ENCODE measurements at places on chromosomes 5 and 9. TPM values are rescaled to one million over a fixed set of nuclear protein-coding genes. Genes with fewer than 3 reads are reported as not detected.

GRCh38 chr9:96009690-96010472 lies 134.4 kb downstream of the ERCC6L2 start:
- H3K4me3 ChIP-seq, result no peak overlapping the region
- no peak for DNase-seq
- H3K27me3 ChIP-seq, result no peaks in the 10 kb centered on the region

GRCh38 chr5:10149911-10150310 lies 99.8 kb downstream of the ATPSCKMT start:
- H3K36me3 ChIP-seq, result no peaks in the 10 kb centered on the region
- no peaks in the 10 kb centered on the region for H3K27me3 ChIP-seq

GRCh38 chr9:111099199-111100008 lies 61.1 kb upstream of the LPAR1 start:
- no peaks in the 10 kb centered on the region for H3K27me3 ChIP-seq
- no peaks in the 10 kb centered on the region for H3K36me3 ChIP-seq
- no peak overlapping the region for H3K4me3 ChIP-seq
- H3K27ac ChIP-seq, result no peak overlapping the region
- H3K4me1 ChIP-seq, result peaks cover 24% of the 10 kb centered on the region
- DNase-seq, result no peak

DNA sequence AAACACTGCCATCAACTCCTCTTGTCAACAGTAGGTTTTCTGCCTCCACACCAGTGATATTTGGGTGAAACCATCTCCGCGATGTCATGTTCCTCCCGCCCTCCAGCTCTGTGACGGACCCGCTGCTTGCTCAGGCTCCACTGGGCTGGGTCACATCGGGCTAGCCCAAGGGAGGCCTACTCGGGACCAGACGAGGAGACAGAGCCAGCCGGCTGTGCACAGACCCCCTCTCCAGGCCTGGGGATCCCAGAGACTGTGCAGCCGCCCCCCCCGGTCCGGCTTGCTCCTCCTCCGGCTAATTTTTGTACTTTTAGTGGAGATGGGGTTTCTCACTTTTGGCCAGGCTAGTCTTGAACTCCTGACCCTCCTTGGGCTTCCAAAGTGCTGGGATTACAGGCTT lies 202.4 kb upstream of the PRDM9 start:
- DNase-seq, result no peak
- no peaks in the 10 kb centered on the region for H3K27me3 ChIP-seq
- H3K27ac ChIP-seq, result no peak overlapping the region

GRCh38 chr9:123470121-123470782 lies 114.3 kb downstream of the CRB2 start:
- no peaks in the 10 kb centered on the region for H3K36me3 ChIP-seq
- H3K27me3 ChIP-seq, result no peaks in the 10 kb centered on the region
- no peak for DNase-seq

DNA sequence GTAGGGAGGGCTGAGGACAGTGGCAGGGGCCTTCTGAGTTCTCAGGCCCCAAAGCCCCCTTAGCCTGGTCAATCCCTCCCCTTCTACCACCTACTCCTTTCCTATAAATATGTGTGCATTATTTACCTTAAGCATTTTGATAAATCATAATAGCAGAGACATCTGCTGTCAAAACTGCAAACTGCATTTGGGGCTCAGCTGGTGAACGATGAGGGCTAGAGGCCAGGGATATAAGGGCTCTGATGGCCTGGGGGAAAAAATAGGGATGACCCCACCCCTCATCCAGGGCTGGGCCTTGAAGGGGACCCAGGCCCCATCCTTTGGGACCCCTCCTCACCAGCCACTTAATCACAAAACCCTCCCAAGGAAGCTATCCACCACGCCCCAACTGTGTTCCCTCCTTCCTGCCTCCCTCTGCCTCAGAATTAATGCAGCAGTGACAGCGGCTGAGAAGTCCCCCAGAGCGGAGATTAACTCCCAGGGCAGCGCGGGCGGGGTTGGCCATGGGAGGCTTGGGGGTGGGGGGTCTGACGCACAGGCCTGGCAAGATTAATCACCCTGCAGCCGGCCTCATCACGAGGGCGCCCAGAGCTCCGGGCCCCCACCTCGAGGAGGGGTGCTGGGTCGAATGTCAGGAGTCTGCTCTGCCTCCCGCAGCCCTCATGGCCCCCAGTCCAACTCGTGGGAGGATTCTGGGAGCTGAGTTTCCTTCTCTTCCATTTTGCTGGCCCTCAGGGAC lies 42.1 kb downstream of the CXXC5 start:
- H3K4me3 ChIP-seq, result peak overlapping the region; percentile 61
- no peaks in the 10 kb centered on the region for H3K27me3 ChIP-seq
- H3K4me1 ChIP-seq, result peaks cover 74% of the 10 kb centered on the region
- H3K27ac ChIP-seq, result no peak overlapping the region
- H3K36me3 ChIP-seq, result no peaks in the 10 kb centered on the region

GRCh38 chr9:94654165-94654894 lies 15.0 kb upstream of the FBP1 start:
- no peak for DNase-seq
- no peak overlapping the region for H3K27ac ChIP-seq
- H3K4me1 ChIP-seq, result peaks cover 23% of the 10 kb centered on the region
- no peaks in the 10 kb centered on the region for H3K27me3 ChIP-seq
- no peaks in the 10 kb centered on the region for H3K36me3 ChIP-seq

- H3K27ac ChIP-seq, result no peak overlapping the region
- peaks cover 2% of the 10 kb centered on the region for H3K27me3 ChIP-seq
- no peaks in the 10 kb centered on the region for H3K36me3 ChIP-seq
- peaks cover 20% of the 10 kb centered on the region for H3K4me1 ChIP-seq
- no peak overlapping the region for H3K4me3 ChIP-seq
These were observed 55.3 kb upstream of the CLINT1 start for GRCh38 chr5:157914151-157914788.

DNA sequence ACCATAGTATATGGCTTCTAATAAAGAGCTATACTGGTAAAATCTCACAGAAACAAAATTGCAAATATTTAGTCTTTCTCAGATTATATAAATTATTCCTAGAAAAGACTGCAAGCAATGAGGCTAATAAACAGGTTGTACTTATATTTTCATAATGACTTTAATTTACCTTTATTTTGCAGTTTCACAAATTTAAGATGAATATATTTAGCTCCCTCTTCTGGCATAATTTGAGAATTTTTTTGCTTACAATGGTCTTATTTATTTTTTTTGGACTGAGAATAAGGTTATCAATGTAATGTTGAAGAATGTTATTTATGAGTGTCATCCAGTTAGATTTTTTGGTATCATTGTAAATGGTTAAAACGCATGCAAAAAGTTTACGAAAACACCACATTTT lies 56.7 kb downstream of the PIK3R1 start:
- no peak overlapping the region for H3K4me3 ChIP-seq
- DNase-seq, result no peak
- H3K36me3 ChIP-seq, result peaks cover 13% of the 10 kb centered on the region
- no peak overlapping the region for H3K27ac ChIP-seq

DNA sequence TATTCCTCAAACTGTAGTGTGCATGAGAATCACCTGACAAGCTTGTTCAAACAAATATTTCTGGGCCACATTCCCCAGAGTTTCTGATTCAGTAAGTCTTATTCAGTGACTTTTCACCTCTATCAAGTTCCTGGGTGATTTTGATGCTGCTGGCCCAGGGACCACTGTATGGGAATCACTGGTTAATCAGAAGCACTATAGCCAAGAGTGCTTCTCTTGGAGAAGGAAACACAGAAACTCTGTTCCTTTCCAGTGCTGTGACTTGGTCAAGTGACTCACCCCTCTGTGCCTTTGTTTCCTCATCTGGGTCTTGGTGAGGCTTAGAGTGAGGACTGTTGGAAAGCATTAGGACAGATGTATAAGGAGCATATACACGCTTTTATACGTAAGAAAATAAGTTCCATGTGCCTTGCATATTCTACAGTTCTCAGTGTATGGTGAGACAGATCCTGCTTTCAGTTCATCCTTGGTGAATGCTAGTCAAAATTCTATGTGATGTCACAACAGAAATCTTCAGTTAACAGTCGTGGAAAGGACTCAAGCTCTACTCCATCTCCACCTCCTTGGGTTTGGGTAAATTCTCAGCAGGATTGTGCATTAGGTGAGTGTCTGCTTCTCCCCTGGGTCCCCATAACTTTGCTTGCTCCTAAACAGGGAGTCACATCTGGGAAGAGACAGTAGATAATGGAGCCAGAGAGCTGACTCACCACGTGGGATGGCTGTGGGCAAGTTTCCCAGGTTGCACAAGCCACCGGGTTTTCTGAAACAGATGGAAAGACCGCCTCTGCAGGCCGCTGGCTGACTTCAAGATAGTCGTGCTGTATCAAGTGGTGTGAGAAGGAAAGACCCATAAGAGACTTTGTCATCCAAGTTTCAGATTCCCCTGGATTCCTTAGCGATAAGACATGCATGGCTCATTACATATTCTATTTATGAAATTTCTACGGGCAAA lies 117.0 kb downstream of the NXNL2 start:
- no peak overlapping the region for H3K27ac ChIP-seq
- no peaks in the 10 kb centered on the region for H3K4me1 ChIP-seq
- H3K36me3 ChIP-seq, result no peaks in the 10 kb centered on the region
- peaks cover 6% of the 10 kb centered on the region for H3K27me3 ChIP-seq
- DNase-seq, result no peak

GRCh38 chr5:10423022-10423421 lies 18.7 kb upstream of the ROPN1L start:
- H3K4me3 ChIP-seq, result no peak overlapping the region
- no peaks in the 10 kb centered on the region for H3K27me3 ChIP-seq
- H3K27ac ChIP-seq, result no peak overlapping the region
- H3K36me3 ChIP-seq, result peaks cover 21% of the 10 kb centered on the region

DNA sequence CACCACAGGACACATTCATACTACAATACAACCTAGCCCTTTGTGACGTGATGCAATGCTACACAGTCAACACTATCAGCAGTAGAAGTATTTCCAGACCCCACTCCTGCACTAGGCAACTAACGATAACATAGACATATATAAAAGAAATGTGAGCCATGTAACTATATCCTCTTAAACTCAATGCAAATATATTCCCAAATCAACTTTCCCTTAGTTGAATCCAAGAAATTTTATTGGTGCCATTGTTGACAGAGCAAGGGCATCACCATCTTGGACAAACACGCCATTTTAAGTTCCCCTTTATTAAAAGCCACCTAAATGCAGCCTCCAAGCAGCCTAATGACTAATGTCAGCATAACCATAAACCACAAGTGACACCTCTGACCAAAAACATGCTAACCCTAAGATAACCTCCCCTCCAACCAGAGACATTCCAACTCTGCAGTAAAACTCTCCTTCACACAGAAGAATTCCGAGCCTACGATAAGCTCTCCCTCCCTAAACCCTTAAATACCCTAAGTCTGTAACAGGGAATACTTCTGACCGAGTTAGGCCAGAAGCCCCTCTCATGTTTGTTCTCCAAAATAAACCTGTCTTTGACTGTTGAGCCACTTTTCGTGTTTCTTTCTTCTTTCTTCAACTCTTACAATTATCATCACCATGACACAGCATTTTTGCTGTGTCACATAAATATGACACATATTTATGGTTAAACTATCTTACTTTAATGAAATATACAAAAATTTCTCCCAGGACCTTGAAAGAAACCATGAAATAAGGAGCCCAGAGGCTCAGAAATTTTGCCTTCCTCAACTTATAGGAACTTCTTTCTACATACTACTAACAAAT lies 1497.8 kb downstream of the EFNA5 start:
- no peak for DNase-seq
- no peak overlapping the region for H3K27ac ChIP-seq
- H3K4me1 ChIP-seq, result no peaks in the 10 kb centered on the region
- H3K4me3 ChIP-seq, result no peak overlapping the region
- H3K36me3 ChIP-seq, result peaks cover 7% of the 10 kb centered on the region

GRCh38 chr5:173733831-173734501 lies 117.5 kb upstream of the BOD1 start:
- peaks cover 4% of the 10 kb centered on the region for H3K27me3 ChIP-seq
- peaks cover 17% of the 10 kb centered on the region for H3K4me1 ChIP-seq
- H3K4me3 ChIP-seq, result no peak overlapping the region
- H3K36me3 ChIP-seq, result no peaks in the 10 kb centered on the region

GRCh38 chr9:70830618-70831017 lies 290.8 kb downstream of the TRPM3 start:
- H3K4me1 ChIP-seq, result peaks cover 47% of the 10 kb centered on the region
- no peaks in the 10 kb centered on the region for H3K27me3 ChIP-seq
- no peak for DNase-seq
- no peak overlapping the region for H3K4me3 ChIP-seq

GRCh38 chr9:88829276-88829675 lies 162.0 kb upstream of the S1PR3 start:
- DNase-seq, result no peak
- H3K27me3 ChIP-seq, result peaks cover 12% of the 10 kb centered on the region
- H3K4me3 ChIP-seq, result no peak overlapping the region
- no peaks in the 10 kb centered on the region for H3K36me3 ChIP-seq

DNA sequence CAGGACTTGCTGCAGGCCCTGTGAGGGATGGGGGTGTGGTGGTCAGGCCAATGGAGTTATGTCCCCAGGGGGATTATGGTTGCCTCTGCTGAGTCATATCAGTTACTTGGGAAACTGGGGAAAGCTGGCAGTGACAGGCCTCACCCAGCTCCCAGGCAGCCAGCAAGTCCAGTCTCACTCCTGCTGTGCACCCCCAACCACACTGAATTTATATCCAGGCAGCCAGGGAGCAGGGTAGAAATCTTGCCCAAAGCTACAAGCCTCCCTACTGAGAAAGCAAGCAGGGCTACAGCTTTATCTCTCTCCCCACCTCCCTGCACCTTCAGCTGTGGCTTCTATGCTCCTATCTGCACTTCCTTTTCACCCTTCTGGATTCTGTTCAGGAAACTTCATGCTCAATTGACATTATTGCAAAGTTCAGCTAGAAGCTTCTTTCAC lies 2076.0 kb upstream of the CDH9 start:
- H3K4me3 ChIP-seq, result no peak overlapping the region
- no peaks in the 10 kb centered on the region for H3K36me3 ChIP-seq

DNA sequence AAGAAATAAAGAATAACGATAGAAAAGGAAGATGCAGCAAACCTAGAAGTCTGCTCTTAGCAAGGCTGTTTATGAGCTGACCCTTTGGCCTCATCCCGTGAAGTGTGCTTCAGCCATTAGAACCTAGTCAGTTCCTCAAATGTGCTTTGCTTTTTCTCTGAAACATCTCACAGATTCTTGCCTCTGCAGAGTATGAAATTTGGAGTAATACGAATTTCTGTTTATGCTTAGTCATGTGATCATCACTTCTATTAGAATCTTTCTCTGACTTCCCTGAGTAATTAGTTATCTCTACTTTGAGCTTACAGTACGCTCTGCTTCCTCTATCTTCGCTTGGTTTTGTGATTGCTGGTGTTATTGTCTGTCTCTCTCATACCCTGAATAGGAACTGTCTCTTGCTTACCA lies 11.3 kb downstream of the CYSTM1 start:
- no peak overlapping the region for H3K27ac ChIP-seq
- H3K36me3 ChIP-seq, result no peaks in the 10 kb centered on the region
- no peak for DNase-seq
- peaks cover 17% of the 10 kb centered on the region for H3K4me1 ChIP-seq
- H3K27me3 ChIP-seq, result no peaks in the 10 kb centered on the region
- no peak overlapping the region for H3K4me3 ChIP-seq

Gene GPR151
- total RNA-seq, result not detected

Gene PPP3R2
- total RNA-seq, result not detected

Gene OGN
- total RNA-seq, result not detected

Gene PCDHB9
- 5.5 TPM for total RNA-seq

Gene LCP2
- not detected for total RNA-seq

Gene ZDHHC11
- 14.5 TPM for total RNA-seq

Gene HMMR
- 44.4 TPM for total RNA-seq

Gene ABLIM3
- 2.4 TPM for total RNA-seq

Gene CSF2
- total RNA-seq, result not detected

Gene TEX10
- total RNA-seq, result 44.2 TPM

Gene FGF18
- total RNA-seq, result 2.4 TPM

Gene DPYSL3
- 102 TPM for total RNA-seq

Gene PDE8B
- total RNA-seq, result 1.1 TPM

Gene BARHL1
- total RNA-seq, result not detected
